ENCODE measurements at places on chromosomes 3 and 15.

DNA sequence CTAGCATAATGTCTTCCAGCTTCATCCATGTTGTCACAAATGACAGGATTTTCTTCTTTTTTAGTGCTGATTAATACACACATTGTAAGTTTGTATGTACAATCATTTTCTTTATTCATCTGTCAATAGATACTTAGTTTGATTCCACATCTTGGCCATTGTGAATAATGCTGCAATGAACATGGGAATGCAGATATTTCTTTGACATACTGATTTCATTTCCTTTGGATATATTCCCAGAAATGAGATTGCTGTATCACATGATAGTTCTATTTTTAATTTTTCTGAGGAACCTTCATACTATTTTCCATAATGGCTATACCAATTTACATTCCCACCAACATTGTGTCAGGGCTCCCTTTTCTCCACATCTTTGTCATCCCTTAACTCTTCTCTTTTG is 117.9 kb downstream of the MEIS2 start:
- no peak for DNase-seq

DNA sequence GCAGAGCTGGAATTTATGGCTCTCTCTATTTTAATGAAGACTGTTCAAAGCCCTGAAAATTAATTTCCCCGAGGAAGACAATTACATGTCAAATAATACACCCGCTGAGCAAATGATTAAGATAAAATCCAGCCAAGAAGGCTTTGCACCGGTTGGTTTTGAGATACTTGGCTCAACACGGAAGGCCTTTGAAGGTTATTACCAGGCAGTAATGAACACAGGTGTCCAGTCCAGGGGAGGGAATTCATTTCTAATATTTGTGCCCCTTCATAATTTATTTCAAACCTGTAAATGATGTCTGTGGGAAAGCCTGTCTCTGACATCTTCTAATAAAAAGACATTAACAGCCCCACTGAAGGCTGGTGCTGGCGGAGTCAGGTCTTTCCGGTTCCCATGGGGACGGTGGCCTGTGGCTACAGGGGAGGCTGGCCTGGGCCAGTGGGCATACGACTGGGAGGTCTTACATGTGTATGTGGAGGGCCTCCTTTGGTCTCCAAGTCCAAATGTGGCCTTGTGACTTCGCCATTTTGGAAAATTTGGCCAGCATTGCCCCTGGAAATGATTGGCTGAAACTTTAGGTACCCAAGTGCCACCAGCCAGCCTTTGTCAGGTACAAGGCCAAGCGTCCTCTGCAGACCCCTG is 49.9 kb upstream of the IQSEC1 start:
- no peak for DNase-seq

GRCh38 chr15:38878026-38878425 is 313.4 kb upstream of the RASGRP1 start:
- DNase-seq, result no peak

- DNase-seq, result no peak
Observed at GRCh38 chr3:9278498-9278897, 29.1 kb upstream of the SRGAP3 start.

All from fibroblast of the conjunctiva (primary cell).